ENCODE measurements at places on chromosomes 12 and 14. TPM values are rescaled to one million over a fixed set of nuclear protein-coding genes. Genes with fewer than 3 reads are reported as not detected.

GRCh38 chr12:50279501-50279900, 3.8 kb downstream of the LIMA1 start:
- no peak for DNase-seq

The HNF1A gene
- not detected for polyA plus RNA-seq

- DNase-seq: no peak
These were observed 234.4 kb upstream of the FKBP4 start for GRCh38 chr12:2560356-2560755.

- DNase-seq: no peak
These were observed 20.6 kb downstream of the FUT8 start for GRCh38 chr14:65433157-65433556.

The FGF6 gene
- polyA plus RNA-seq: not detected

DNA sequence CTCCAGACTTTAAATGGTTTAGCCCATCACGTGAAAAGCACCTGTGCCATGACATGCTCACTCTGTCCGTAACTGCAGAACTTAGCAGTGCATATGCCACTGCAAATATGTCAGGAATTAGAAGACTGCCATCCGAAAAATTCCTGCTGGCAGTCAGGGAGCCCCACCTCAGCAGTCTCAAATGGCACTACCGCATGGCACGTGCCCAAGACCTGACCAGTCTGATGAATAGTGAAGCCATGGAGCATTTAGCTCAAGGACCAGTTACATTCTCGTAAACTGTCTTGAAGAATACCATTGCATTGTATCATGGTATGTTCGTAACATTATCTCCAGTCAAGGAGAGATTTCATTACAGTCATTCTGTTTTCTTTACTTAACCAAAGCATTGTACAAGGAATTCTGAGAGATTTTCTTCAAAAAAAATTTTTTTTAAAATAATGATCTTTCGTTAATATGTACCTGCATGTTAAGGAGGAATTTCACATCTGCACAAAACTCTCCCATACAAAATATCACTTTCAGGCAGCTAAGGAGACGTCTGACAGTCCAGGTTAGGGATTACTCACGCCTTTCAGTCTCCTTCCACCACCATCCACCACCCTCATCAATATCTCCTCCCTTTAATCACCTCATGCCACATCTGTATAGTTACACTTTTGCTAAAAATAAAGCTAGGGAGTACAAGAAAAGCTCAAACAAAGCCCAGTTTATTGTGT, 138.5 kb downstream of the ANO2 start:
- DNase-seq: no peak

DNA sequence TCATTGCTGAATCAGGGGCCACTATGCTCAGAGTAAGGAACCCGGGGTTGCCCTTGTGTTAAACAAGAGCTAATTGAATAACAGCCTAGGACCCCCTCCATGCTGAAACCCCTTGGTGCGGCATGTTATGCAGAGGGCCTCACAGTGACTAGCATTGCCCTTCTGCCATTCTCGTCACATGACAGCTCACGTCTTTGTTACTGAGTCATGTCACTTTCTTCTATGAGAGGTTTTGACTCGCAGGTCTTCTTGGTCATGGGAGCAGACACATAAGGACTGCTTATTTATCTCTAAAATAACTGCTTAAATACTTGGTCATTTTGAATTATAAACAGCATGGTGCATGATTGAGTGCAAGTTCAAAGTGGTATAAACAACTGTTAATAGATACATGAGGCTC, 24.9 kb downstream of the TCTN1 start:
- no peak for DNase-seq

- DNase-seq: no peak
These were observed 13.1 kb upstream of the CHD4 start for GRCh38 chr12:6620137-6620884.

GRCh38 chr12:2605301-2605700, 189.5 kb upstream of the FKBP4 start:
- no peak for DNase-seq

- DNase-seq: peak; percentile 35
These were observed 70.5 kb downstream of the ITPK1 start for GRCh38 chr14:93045211-93045674.

The BMAL2 gene
- polyA plus RNA-seq: 0.13 TPM

The NEUROD4 gene
- not detected for polyA plus RNA-seq

DNA sequence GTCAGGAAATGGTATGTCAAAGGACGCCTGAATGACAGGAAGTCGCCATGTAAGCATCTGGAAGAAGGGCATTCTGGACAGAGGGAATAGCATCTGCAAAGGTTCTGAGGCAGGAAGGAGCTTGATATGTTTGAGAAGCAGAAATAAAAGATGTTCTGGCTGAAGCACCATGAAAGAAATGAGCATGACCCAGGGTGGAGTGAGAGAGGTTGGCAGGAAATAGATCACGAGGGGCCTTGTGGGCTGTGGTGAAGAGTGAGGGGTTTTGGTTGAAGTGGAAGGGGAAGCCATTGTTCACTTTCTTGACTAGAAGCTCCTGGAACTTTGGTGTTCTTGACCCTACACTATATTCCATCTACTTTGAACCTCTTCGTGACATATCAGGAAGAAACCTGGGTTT, 99.4 kb upstream of the PARP11 start:
- no peak for DNase-seq

GRCh38 chr14:71468701-71469100, 463.5 kb upstream of the RGS6 start:
- no peak for DNase-seq

The NXPH4 gene
- 1.3 TPM for polyA plus RNA-seq

The TAS2R13 gene
- not detected for polyA plus RNA-seq

GRCh38 chr14:105087963-105088811, 23.0 kb upstream of the GPR132 start:
- no peak for DNase-seq

DNA sequence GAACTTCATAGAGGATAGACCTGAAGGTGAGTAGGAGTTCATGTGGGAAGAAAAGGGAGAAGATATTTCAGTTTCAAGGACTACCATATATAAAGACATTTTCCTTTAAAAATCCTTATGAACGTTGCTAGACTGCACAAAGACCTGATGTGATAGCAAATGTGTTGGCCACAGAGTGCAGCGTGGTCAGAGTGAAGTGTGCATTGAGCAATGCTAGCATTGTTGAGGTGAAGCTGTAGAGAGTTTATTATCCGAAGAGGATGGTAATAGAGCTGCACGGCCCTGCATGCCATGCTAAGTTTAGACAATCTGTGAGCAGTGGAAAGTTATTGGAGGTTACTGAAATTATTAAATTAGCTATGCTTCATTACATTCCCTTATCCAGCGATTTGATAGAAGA, 413.0 kb downstream of the CCDC91 start:
- no peak for DNase-seq

The STXBP6 gene
- polyA plus RNA-seq: 0.53 TPM

- DNase-seq: peak; percentile 23
These were observed 39.9 kb downstream of the ATL1 start for GRCh38 chr14:50599700-50600444.

DNA sequence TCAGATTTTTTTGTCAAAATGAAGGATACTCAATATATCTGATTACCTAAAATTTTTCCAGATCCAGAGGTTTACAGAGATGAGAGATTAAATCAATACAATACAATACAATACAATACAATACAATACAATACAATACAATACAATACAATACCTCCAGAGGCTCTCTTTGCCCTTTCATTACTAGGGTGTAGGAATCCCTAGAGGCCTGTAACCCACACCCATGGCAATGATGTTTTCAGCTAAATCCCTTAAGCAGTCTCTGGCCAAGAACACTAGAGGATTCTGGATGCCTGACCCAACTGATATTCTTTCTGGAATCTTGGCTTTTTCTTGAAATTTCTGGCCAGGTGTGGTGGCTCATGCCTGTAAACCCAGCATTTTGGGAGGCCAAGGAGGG, 23.7 kb upstream of the AEBP2 start:
- no peak for DNase-seq

GRCh38 chr12:80445083-80445793, 1.2 kb downstream of the PTPRQ start:
- no peak for DNase-seq

DNA sequence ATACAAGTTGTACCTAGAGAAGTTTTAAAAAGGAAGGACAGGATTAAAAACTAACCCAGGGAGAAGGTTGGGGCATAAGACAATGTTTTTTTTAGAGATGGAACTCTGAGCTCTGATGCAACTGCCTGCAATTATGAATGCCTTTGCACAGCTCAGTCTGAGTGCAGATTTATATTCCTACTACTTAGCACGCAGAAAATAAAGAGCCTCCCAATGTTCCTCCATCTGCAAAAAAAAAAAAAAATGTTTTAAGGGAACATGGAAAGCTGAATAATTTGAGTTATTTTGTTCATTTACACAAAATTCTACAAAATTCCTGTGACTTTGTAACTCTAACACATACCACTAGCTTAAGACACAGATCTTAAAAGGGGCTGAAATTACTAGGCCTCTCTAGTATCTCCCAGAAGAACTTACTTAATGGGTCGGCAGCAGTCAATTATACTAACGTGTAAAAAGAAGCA, 15.7 kb downstream of the CLIP1 start:
- peak; percentile 35 for DNase-seq
